MG63 (cell line): ENCODE measurements at places on chromosomes 5 and 9.

GRCh38 chr5:32390819-32391591 lies 53.5 kb downstream of the ZFR start:
- no peak for DNase-seq

- DNase-seq: no peak
These were observed 212.5 kb downstream of the DEPDC1B start for GRCh38 chr5:60487476-60487875.

- DNase-seq: no peak
These were observed 37.3 kb downstream of the ARHGEF28 start for GRCh38 chr5:73663161-73663859.

- peak; percentile 33 for DNase-seq
These were observed 709 bp downstream of the UAP1L1 start for GRCh38 chr9:137077758-137078693.

GRCh38 chr9:130382636-130383349 lies 62.0 kb upstream of the ASS1 start:
- DNase-seq: no peak

- DNase-seq: no peak
These were observed 36.7 kb downstream of the CNTLN start for GRCh38 chr9:17171309-17172094.

DNA sequence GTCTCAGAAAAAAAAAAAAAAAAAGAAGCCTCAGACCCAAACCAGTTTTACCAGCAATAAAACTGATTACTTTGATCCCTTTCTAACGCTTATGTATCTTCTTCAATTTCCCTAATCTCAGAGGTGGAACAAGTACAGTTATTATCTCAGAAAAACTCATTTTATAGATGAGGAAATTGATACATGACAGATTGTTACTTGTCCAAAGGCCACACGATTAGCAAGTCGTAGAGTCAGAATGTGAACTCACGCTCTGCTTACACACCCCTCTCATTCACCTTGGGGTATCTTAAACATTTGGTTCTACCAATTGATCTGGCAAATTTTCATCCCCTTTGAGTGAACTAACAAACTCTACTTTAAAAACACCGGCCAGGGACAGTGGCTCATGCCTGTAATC lies 110.2 kb downstream of the SUSD1 start:
- DNase-seq: no peak

GRCh38 chr9:105313238-105313637 lies 68.8 kb downstream of the SLC44A1 start:
- DNase-seq: no peak

DNA sequence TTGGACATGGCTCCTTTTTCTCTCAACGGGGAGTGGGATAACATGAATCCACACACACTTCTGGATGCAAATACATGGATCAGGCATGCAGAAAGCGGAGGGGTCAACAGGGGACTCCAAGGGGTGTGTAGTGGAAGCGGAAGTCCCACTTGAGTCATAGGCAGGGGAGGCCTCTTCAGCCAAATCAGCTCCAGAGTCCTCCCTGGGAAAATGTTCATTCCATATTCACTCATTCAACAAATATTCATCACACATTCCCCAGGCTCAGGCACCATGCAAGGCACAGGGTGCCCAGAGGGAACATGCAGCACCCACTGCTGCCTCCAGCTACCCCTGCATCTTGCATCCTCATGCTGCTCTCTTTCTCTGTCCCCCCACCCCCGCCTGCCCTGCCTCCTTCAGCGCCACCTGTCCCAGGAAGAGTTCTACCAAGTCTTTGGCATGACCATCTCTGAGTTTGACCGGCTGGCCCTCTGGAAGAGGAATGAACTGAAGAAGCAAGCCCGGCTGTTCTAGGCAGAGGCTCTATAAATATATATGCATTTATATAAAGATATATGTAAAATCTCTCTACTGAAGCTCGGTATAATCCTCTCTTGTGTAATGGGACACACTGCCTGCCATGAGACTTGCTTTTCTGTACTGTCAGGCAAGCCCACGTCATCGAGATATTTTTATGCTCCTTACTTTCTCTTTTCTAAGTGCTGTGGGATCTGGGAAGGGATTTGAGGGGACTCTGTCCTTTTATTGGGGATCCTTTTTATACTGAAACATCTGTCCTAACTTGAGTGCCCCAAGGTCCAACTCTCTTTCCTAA lies 13.6 kb upstream of the AFAP1L1 start:
- peak; percentile 12 for DNase-seq

GRCh38 chr9:34992376-34992951 lies 2.9 kb downstream of the DNAJB5 start:
- DNase-seq: peak; percentile 78

GRCh38 chr9:19184144-19184917 lies 46.2 kb upstream of the DENND4C start:
- peak; percentile 92 for DNase-seq

DNA sequence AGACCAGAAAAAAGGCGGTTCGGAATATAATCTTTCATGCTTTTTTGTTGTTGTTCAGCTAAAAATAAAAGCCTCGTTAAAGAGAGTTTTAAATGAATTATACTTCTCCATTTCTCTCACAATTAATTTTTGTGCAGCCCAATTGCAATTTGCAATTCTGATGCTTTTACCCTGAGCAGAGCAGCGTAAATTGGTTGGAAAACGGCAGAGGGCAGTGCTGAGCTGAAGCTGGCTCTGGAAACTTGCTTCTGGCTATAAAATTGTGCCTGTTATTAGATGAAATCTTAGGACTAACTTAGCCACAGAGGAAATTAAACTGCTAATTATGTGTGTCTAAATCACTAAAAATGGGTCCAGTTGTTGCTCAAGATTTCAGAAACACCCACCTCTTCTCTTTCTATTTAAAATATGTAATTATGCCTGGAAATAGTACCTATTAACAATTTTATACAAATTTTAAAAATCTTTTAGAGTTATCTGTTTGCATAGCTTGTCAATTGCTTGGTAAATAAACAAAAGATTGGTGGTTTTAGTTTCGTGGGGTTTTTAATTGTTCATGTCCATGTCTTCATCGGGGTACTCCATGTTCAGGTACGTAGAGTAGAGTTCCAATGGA lies 441.8 kb upstream of the TLE4 start:
- peak; percentile 10 for DNase-seq

- DNase-seq: no peak
These were observed 39.3 kb upstream of the OLFM1 start for GRCh38 chr9:135048046-135048757.

GRCh38 chr5:150778517-150779396 lies at the start of gene SMIM3:
Gene SMIM3 (plus strand): TSS chr5:150778757. CDS start chr5:150795441, 16,684 bp downstream.
- DNase-seq: peak; percentile 89

DNA sequence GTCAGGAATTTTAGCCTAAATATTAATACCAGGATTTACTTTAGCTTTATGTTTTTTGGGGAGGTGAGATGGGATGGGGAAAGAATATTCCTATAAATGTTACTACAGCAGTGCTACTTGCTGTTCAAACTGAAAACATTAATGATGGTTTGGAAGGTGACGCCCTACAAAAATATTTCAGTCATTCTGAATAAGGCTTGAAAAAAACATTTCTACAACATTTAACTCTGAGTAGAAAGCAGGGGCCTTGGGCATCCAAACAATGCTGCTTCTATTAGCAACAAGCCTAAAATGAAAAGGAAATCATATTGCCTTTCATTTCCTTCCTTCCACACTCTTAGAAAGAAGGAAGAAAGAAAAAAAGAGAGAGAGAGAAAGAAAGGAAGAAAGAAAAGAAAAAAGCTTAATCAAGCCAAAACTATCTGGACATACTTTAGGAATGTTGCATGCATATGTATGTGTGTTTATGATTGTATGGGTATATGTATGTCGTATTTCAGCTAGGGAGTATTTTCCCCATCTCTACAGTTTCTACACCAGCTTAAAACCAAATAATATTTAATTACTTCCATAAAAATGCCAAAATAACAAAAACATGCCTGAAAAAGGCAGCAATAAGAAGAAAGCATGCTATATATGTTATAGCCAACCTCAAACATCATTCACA lies 16.3 kb upstream of the DAB2 start:
- DNase-seq: no peak

DNA sequence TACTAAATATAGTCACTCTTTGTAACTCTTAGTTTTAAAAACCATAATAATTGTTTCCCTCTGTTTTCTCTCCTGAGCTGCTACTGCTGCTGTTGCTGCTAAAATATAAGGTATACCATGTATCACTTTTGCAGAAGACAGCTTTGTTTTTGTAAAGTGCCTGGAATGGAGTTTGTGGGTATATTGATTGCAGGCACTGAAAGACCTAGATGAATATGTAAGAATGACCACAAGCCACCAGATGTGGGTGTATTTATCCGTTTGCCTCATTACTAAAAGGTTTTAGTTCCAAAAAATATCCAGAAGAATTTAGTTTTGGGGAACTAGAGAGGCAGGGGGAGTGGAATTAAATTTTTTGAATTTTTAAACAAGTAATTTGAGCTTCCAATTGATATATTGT lies 151.1 kb upstream of the CDKN2B start:
- DNase-seq: no peak

GRCh38 chr5:107456281-107456715 lies 214.4 kb downstream of the EFNA5 start:
- no peak for DNase-seq

GRCh38 chr5:66757219-66757833 lies 161.1 kb downstream of the MAST4 start:
- DNase-seq: no peak

GRCh38 chr5:177189416-177189815 lies 55.8 kb downstream of the NSD1 start:
- DNase-seq: no peak

DNA sequence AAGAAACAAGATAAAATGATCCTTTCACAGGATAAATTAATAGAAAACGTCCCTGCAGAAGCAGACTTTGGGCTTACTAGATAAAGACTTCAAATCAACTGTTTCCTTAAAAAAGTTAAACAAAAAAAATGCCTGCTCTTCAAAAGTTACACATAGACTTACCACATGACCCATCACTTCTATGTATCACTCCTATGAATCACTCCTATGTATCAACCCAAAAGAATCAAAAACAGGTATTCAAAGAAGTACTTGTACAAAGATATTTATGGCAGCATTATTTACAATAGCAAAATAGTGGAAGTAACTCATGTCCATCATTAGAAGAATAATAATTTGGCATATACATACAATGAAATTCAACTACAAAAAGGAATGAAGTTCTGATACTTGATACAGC lies 56.3 kb upstream of the PRDM9 start:
- DNase-seq: no peak

- DNase-seq: no peak
These were observed 1.7 kb downstream of the RRAGA start for GRCh38 chr9:19050637-19051591.

- peak; percentile 18 for DNase-seq
These were observed 33.2 kb upstream of the TRIM36 start for GRCh38 chr5:115202952-115203351.

DNA sequence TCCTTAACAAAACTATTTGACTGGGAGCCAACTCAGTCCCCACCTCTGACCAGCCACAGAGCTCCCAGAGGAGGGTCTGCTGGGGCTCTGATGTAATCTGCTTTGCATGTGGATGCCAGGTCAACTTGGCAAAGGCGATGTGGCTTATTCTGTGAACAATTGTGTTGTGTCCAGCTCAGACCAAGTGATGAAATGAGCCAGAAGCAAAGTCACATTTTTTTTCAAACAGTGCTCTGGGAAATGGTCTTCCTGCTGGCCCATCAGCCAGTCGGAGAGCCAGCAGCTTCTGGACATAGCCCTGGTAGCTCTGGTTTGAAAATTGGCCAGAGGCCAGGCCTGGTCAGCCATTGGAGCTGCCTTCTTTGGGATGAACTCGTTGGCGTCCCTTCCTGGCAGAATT lies 86.5 kb downstream of the ANGPTL2 start:
- DNase-seq: no peak

DNA sequence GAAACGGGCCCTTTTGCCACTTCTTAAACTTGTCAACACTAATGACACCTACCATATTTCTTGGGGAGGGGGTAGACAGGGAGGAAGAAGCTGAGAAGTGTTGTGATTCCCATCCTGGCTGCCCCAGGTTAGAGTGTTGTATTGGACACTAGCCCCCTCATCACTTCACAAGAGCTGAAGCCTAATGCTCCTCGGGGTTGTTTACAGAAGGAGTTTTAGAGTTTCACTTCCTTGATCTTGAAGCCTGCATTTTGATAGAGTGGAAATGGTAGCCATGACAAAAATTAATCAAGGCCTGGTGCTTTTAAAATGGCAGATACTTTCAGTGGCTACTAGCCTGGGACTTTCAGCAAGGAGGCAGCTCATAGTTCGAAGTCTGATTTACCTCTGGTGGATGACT lies 11.0 kb upstream of the FAM120AOS start:
- no peak for DNase-seq

DNA sequence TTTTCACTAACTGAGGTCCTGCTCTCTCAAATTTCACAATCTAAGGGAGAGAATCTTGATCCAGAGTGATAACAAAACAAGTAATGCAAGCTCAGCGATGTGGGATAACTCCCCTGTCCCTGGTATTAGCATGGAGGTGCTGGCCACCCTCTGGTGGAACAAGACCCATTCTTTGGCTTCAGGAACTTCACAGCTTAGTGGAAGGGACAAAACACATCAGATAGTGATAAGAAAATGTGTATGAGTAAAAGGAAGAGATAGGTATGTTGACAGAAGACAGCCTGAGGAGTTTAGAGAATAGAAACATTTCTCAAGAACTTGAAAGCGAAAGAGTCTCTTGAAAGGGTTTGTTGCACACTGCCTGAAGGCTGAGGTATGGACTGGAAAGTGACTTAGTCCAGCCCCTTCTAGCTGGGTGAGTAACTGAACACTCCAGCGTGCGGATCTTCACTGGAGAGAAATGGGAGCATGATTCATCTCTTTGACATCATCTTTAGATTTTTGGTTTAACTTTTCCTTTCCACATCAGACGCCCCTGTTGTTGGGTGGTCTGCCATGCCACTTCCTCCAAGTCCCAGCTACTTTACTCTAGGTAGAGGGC lies 25.4 kb upstream of the ZSWIM6 start:
- peak; percentile 57 for DNase-seq

DNA sequence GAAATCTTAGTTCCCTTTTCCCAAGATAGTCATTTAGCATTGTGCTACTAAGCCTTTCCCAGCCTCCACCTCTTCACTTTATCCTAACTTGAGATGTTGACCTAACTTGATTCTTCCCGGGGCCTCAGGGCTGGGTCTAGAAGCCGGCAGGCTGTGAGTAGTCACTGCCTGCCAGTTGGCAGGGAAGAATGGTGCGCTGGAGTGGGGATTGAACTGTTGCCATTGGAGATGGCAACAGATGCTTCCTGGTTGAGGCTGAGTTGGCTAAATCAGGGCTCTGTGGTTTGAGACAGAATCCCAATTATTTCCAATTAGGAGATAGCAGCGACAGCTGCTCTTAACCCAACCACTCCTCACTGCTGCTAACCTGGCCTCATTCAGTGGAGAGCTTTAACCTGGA lies 343.1 kb downstream of the BRINP1 start:
- peak; percentile 82 for DNase-seq
